ENCODE measurements at places on chromosomes 3 and 15. TPM values are rescaled to one million over a fixed set of nuclear protein-coding genes. Genes with fewer than 3 reads are reported as not detected.

The LRRN1 gene
- not detected for total RNA-seq

The TMEM45A gene
- 16.1 TPM for total RNA-seq

The SLC2A2 gene
- total RNA-seq = not detected

The MAPK6 gene
- total RNA-seq = 78.2 TPM

The RNU5B-1 gene
- not detected for total RNA-seq

The FANCD2OS gene
- total RNA-seq = not detected

The GRM2 gene
- total RNA-seq = not detected

The CTXN2 gene
- not detected for total RNA-seq

Measured in foreskin keratinocyte (primary cell).